ENCODE measurements at places on chromosomes 2 and 18.

GRCh38 chr2:240292619-240293525, 142.6 kb upstream of the GPC1 start:
- peak; percentile 5 for DNase-seq

DNA sequence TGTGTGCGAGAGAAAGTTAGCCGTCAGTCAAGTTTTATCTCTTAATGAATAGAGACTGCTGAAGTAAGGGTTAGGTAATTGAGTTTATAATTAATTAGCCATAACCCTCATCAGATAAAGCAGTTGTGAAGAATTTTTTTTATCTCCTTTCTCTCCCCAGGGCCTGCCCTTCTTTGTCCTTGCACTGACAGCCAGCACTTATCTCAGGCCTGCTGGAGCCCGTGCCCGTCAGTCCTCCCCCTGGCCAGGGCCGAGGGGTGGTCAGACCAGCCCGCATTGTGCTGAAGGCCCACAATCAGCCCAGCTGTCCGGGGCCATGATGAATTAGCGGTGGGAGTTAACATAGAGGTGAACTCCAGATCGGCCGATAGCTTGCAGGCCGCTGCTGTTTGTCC, 315.7 kb downstream of the GBX2 start:
- DNase-seq, result no peak

DNA sequence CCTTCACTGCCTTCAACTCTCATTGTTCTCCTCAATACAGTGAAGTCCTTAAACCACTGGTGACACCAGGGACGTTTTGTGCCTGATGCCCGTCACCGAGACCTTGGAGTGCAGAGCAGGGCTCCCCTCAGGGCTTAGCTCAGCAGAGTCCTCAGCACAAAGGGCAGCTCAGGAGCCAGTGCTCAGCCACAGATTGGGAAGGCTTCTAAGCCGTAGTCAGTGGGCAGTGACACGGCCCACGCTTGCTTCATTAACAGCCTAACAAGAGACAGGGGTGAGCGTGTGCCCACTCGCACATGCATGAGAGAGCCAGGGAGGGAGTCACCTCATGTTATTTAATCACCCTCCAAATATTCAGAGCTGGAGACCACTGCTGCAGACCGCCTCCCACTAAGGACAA, 137.5 kb downstream of the SH3RF3 start:
- DNase-seq, result no peak

DNA sequence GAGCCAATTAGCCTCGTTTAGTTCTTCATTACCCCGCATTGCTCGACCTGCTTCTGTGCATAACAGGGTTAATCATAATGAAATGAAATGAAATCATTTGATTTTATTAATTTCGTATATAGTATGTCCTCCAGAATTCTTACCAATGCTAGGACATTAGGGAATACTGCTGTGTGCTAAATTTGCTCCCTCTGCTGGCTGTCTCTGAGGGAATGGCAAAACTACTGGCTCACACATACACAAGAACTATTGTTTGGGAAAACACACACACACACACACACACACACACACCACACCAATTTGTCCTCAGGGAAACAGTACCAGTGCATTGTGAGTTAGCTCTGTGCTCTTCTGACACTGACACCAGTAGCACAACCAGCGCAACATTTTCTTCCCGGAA, 273.3 kb upstream of the TCF4 start:
- no peak for DNase-seq

GRCh38 chr18:49690312-49690711, 123.0 kb downstream of the ACAA2 start:
- DNase-seq, result no peak

DNA sequence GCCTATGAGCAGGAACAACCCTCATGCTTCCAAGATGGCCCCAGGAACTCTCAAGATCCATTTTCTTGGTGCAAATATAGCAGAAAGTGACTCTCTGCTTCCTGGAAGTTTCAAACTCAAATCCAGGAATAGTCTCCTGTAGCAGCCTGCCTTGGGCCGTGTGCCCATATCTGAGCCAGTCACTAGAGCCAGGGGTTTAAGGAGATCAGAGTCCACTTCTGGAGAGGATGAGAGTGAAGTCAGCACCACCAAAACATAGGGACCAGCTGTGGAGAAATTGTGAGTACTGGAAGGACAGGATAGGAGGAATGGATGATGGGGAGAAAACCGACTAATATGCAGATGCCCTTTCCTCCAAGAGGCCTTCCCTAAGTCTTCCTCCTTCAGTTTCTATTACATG, 33.2 kb downstream of the PSD4 start:
- no peak for DNase-seq

DNA sequence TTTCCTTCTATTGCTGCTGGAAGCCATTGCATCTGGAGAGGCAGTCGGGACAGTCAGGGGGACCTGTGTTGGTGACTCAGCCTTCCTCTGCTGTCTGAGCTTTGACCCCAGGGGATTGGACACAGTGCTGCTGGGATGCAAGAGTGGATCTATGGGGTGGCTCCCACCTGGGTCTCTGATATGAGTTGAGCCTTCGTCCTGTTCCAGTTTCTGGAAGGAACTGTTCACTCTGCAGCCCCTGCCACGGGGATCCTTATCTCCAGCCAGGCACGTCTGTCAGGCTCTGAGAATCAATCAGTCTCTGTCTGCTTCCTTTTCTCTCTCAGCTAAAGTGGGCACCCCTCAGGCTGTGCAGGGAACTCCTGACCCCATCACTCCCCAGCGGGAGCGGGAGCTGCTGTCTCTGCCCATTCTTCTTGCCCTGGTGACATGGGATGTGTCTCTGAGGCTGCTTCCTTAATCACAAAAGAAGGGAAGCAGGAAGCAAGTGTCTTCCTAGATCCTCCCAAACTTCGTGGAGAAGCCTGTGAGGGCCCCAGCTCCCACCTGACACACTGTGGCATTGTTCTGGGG, 51.7 kb downstream of the ARHGAP28 start:
- no peak for DNase-seq

Data from omental fat pad (tissue), 4 donors.